Inflammatory macrophage treated with lipopolysaccharide for 4 hours (primary cell): ENCODE measurements at places on chromosomes 1 and 21.

- DNase-seq, result peak; percentile 6
Measured at GRCh38 chr1:41919764-41920397, 1.2 kb upstream of the HIVEP3 start.

DNA sequence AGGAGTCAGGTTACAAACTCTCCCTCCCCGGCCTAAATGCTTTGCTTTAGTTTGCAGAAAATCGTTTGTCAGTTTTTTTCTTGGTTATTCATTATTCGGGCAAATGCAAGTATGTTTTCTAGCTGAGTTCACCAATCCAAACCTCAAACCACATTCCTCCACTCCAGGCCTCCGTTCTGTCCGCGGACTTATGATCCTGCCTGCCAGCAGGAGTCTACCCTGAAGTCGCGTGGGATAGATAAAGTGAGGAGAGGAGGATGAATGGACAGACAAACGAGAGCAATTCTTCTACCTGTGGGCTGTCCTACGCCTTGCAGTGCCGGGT is 1.3 kb downstream of the ADAMTS1 start:
- DNase-seq, result no peak

- no peak for DNase-seq
Measured at GRCh38 chr1:12565094-12565965, 52.7 kb downstream of the DHRS3 start.

DNA sequence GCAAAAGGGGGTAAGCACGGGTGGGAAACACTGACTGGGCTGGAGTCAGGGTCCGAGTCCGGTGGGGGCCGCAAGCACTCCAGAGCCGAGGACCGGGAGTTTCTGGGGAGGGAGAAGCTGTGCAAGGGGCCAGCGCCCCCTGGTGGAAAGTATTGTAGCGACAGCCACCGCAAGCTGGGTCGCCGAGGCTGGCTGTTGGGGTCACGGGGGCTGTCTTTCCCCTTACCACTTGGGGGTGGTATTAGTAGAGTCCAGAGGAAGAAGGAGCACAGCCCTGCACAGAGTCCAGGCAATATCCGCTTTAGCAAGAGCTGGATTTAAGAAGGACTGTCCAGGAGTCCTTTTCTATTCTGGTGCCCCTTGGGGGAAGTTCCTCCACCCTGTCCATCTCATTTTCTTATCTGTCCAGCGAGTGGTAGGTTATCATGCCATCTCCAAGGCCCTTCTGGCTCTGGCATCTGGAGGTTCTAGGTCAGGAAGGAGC is 17.9 kb upstream of the ETV3 start:
- peak; percentile 65 for DNase-seq

DNA sequence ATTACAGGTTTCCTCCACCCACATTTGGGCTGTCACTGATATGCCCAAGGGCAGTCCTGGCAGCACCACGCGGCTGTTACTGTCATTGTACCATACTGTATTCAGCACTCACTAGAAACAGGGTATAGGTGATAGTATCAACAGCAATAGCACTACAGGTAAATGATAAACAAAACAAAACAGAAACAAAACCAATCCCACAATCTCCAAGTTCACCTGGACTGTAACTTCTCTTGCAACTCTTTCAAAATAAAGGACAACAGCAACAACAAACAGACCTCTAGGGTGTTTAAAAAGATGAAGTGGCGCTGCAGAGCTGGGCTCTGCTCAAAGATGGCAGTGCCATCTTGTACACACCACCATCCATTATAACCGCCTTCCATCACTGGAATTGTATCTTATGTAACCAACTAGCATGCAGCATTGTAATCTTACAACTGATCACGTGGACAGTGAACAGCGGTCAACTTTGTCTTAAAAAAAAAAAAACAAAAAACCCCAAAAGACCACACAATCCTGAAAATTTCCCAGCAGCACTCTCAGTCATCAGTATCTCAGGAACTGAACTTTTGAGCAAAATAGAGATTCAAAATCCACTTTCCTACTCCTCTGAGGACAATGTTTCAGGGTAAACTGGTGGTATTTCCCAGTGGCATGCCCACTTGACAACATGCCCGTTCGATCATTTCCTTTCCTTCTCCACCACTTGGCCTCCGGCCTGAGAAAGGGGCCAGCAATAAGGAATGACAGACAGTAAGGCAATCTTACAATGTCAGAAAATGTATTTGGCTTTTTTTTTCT is 3.8 kb downstream of the IRF2BP2 start:
- DNase-seq, result peak; percentile 82

GRCh38 chr1:93919780-93920179 is 10.6 kb upstream of the GCLM start:
- DNase-seq, result no peak

DNA sequence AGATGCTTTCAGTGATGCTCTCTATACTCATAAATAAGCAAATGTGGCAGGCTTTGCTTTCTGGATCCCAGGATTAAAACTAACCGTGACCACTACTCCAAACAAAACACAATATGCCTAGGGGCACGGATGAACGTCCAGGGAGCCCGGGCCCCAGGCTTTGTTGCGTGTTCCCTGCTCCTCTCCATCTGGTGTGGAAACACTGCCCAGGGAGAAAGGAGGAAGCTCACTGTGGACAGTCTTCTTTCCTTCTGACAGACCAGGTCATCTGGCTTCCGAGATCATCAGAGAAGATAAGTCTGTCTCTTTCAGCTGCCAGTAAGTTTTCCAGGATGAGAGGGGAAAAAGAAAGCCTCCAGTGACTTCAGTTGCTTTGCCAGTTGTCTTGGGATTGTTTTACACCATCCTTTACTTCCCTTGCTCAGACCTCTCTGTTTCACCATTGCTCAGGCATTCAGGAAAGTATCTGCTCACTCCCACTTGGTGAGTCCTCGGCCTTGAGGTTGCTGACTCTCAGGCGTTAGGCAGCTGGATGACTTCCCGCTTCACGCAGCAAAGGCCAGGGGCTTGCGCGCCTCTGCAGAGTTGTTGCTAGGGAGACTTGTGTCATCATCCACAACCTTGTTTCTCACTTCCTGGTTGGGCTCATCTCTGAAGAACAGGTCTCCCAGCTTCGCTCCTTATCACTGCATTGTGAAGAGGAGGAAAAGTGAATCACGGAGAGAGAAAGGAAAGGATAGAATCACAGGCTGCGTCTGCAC is 20.6 kb upstream of the PGD start:
- peak; percentile 93 for DNase-seq

- DNase-seq, result no peak
Measured at GRCh38 chr1:110505596-110505995, 13.4 kb downstream of the KCNA10 start.

GRCh38 chr1:159015440-159015909 is 5.8 kb downstream of the IFI16 start:
- DNase-seq, result peak; percentile 98

- DNase-seq, result no peak
Measured at GRCh38 chr21:26800001-26800400, 45.2 kb downstream of the ADAMTS1 start.

DNA sequence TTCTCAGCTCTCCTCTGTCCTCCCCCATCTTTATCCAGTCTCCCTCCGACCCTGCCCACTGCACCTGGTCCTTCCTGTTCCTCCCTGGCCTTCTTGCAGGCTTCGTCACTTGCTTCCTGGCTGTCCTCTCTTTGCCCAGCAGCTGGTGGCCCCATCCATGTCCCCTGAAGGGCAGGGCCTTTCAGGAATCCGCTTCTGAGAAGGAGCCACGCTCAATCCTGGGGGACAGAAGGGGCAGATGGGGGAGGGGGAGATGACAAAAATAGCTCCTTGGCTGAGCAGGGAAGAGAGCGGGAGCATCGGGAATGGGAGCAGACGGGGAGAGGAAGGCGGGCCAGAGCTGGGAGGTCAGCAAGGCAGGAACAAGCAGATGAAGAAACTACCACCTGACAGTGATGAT is 40.7 kb downstream of the SLC30A1 start:
- DNase-seq, result no peak

- DNase-seq, result peak; percentile 62
Measured at GRCh38 chr1:121483961-121484424, 299.2 kb downstream of the SRGAP2C start.

DNA sequence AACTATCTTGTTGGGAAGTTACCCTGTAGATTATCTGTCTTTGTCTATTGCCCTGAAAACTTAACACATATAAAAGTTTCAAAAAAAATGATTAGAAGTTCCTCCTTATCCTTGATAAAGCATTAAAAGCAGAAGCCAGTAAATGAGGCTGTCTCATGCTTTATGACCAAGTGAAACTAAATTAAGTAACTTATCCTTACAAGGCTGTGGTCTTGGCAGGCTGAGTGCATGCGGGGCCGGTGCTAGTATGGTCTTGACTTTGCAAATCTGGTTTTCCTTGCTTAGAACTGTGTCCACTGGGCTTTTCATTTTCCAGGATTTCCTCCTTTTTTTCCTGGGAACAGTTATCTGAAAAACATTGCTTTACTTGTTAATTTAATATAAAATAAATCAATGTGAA is 43.1 kb downstream of the PCNX2 start:
- DNase-seq, result peak; percentile 85

DNA sequence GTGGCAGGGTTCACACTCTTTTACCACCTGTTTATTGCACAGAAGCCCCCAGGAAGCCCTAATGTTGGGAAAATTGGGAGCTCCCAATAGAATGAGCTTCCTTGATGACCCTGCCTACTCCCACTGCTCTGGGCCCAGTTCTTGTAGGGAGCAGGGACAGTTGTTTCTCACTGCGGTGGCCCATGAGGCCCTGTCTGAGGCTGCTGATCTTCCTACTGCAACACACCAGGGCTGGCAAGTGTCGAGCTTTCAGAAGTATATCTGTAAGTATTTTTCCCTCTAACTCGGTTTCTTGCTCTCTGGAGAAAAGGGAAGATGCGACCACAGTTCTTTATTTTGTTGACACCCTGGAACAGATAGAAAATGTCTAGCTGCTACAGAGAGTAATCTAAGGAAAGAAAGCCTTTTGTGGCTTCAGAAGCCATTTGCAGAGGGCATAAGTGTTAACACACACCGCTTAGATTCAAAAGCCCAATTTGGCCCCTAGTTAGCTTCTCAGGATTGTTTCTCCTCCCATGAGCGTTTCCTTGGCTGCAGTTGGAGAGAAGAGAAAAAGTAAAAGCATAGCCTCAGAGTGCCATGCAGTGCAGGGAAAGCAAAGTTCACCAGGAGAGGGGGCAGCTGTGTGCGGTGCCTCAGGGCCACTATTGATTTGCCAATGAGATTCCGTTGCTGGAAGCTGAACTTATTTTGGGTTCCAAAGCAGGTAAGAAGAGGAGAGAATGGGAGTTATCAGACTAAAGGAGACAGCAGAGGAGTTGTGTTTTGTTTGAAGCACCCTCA is 102.6 kb downstream of the SELENOF start:
- DNase-seq, result no peak

DNA sequence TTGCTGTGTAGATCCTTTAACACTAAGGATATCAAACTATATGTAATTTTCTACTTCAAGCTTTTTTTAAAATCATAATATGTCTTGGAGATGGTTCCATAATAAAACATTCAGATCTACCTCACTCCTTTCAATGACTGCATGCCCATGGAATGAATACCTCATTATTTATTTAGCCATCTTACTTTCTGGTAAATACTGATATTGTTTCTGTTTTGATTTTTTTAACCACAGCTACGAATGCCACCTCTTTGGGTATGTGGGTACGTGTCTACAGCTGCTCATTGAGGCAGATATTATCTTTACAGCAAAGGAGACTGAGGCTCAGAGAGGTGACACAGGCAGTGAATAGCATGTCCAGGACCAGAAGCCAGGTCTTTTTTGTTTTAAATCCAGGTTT is 215.7 kb downstream of the ST6GALNAC3 start:
- no peak for DNase-seq

DNA sequence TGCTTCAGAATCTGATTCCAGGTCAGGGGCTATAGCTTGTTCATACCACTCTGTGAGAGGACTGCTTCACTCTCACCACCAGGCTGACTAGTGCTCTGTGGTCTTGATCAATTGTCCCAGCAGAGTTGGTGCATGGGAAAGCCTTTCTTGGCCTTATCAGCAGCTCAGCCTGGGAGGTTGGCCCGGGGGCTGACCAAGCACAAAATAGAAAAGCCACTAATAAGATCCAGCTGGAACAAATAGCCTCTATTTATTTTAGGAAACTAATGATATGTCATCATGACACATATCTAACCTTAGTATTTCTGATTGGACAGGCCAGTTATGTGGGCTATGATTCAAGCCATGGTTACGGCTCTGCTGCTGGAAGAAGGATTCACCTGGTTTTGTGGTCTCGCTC is 134.2 kb downstream of the GDAP2 start:
- no peak for DNase-seq

- DNase-seq, result no peak
Measured at GRCh38 chr1:112317611-112318062, 78.4 kb upstream of the CTTNBP2NL start.

DNA sequence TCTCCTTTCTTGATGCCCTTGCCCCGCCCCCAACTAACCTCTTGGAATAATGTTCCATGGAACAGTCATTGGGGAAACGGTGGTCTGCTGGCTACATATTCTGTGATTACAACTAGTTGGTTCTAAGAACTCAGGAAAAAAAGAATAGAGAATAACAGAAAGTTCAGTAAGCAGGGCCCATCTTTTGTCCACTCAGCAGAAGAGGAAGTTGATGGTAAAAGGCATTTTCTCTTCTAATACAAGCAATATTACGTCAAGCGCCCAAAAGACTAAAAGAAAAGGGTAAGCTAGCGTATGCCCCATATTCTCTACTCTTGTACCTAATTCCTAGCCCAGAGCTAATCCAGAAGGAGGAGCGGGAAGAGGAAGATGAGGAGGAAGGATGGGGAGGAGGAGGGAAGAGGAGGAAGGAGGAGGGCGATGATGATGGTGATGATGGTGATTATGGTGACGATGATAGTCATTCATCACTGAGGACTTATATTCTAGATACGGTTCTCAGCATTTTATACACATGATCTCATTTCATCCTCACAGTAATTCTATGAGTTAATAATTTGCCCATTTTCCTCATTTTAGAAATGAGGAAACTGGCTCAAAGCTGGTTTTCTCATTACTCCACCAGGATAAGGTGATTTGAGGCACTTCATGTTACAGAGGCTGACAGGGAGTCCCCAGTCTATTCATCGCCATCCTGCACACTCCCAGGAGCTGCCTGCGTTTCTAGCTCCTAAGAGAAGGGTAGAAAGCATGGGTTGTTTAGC is 76.6 kb upstream of the EFHD2 start:
- DNase-seq, result peak; percentile 27

DNA sequence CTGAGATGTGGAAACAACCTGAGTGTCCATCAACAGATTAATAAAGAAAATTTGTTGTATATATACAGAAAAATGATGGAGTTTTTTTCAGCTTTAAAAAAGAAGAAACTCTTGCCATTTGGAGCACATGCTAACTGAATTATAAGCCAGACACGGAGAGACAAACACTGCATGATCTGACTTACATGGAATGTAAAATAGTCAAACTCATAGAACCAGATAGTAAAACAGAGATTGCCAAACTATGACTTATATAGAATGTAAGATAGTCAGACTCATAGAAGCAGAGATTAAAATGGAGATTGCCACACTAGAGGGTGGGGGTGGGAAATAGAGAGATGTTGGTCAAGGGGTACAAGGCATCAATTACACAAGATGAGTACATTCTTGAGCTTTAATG is 1786.6 kb downstream of the PLA2G4A start:
- no peak for DNase-seq
